HepG2 (cell line): ENCODE measurements at places on chromosomes 11 and 22. TPM values are rescaled to one million over a fixed set of nuclear protein-coding genes. Genes with fewer than 3 reads are reported as not detected.

Gene RAG2
- total RNA-seq = not detected in 2 replicates

Gene CBLIF
- total RNA-seq = not detected in 2 replicates

Gene KIRREL3
- not detected in 2 replicates for total RNA-seq

Gene PLAAT4
- 1.00 and 1.6 TPM in 2 replicates for total RNA-seq

Gene OR8K1
- total RNA-seq = not detected in 2 replicates

Gene RAB3IL1
- 1.2 and 1.3 TPM in 2 replicates for total RNA-seq

Gene KDM4E
- not detected in 2 replicates for total RNA-seq

Gene ACTN3
- total RNA-seq = 0.04 TPM in 1 of 2 replicates, not detected in the other

Gene KCNK7
- total RNA-seq = not detected in 2 replicates

Gene HPS4
- 29.7 and 34.0 TPM in 2 replicates for total RNA-seq

Gene IPO7
- 98.4 and 197 TPM in 2 replicates for total RNA-seq

Gene RPUSD4
- total RNA-seq = 45.0 and 45.6 TPM in 2 replicates

Gene LIF
- total RNA-seq = 1.5 and 3.6 TPM in 2 replicates

Gene ABTB2
- total RNA-seq = 5.1 TPM in 2 replicates

Gene CFAP300
- not detected in 2 replicates for total RNA-seq

Gene MAFF
- total RNA-seq = 3.1 and 5.4 TPM in 2 replicates

Gene OSM
- total RNA-seq = not detected in 2 replicates

DNA sequence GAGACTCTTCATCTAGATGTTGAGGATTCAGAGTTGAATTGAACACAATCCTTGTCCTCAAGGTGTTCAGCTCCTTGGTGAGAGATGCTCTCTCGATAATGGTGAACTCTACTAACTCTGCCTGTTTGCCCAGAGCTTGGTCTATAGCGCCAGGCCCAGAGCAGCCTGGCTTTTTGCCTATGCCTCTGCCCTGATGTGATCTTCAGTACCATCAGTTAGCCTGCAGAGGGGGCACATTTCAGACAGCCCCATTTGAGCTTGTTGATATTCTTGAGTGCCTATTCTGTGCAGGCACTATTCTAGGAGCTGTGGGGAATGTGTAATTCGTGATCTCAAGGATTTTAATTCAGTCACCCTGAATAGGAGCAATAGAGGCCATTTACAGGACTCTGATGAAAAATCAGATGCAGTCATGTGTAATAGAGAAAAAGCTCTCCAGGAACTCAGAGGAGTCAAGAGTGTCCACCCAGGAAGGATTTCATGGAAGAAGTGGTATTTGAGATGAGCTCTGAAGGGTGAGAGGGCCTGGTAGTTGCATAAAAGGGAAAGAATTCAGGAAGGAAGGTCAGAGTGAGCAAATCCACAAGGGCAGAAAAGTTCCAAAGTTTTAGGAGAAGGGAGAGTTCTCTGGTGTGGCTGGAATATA, 19.3 kb downstream of the GTPBP1 start:
- H3K4me1 ChIP-seq = peaks cover 22% of the 10 kb centered on the region
- peaks cover 37% of the 10 kb centered on the region for H3K36me3 ChIP-seq
- no peak overlapping the region for H3K4me3 ChIP-seq
- DNase-seq = peak; percentile 58
- H3K27ac ChIP-seq = no peak overlapping the region

- H3K27me3 ChIP-seq = no peaks in the 10 kb centered on the region
- peaks cover 10% of the 10 kb centered on the region; the same call in 1 of the 3 replicates for H3K36me3 ChIP-seq
- DNase-seq = no peak
- no peak overlapping the region for H3K27ac ChIP-seq
- H3K4me3 ChIP-seq = no peak overlapping the region
Measured at GRCh38 chr22:23227380-23227779, 47.1 kb downstream of the BCR start.

DNA sequence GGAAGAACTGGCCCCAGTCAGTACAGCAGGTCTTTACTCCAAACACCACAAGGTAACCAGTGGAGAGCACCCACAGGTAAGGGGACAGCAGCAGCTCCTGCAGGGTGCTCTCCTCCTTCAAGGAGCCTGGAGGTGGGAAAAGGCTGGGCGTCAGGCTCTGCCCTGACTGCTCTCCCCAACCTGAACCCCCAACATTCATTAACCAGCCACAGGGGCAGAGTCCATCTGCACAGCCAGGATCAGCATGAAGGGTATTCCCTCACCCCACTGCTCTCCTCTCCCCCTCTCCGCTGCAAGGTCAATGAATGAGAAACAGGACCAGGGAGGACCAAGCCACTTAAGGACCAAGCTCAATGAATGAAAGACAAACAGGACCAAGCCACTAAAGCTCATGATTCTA, 3.7 kb downstream of the SLC37A4 start:
- peaks cover 4% of the 10 kb centered on the region; the same call in 2 of the 3 replicates for H3K36me3 ChIP-seq
- DNase-seq = peak; percentile 59
- no peaks in the 10 kb centered on the region; the same call in 2 of the 3 replicates for H3K27me3 ChIP-seq
- H3K4me3 ChIP-seq = peak overlapping the region; percentile 31
- H3K27ac ChIP-seq = peak overlapping the region; percentile 77

DNA sequence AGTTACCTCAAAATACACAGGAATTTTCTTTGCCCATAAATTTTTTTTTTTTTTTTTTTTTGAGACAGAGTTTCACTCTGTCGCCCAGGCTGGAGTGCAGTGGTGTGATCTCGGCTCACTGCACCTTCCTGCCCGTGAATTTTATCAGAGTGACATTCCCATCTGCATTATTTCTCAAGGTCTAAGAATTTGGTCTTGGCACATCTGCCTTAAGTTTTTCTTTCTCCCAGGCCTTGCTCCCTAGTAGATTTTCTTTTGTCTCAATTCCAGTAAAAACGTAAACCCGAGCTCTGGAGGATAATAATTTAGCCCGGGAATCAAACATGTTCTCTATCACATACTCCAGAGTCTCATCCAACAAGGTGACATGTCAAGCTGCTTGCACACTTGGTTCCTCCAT, 12.4 kb downstream of the TRIM6 start:
- DNase-seq = no peak
- no peaks in the 10 kb centered on the region for H3K36me3 ChIP-seq
- no peaks in the 10 kb centered on the region for H3K4me1 ChIP-seq
- no peak overlapping the region for H3K4me3 ChIP-seq
- peaks cover 3% of the 10 kb centered on the region; the same call in 1 of the 3 replicates for H3K27me3 ChIP-seq

DNA sequence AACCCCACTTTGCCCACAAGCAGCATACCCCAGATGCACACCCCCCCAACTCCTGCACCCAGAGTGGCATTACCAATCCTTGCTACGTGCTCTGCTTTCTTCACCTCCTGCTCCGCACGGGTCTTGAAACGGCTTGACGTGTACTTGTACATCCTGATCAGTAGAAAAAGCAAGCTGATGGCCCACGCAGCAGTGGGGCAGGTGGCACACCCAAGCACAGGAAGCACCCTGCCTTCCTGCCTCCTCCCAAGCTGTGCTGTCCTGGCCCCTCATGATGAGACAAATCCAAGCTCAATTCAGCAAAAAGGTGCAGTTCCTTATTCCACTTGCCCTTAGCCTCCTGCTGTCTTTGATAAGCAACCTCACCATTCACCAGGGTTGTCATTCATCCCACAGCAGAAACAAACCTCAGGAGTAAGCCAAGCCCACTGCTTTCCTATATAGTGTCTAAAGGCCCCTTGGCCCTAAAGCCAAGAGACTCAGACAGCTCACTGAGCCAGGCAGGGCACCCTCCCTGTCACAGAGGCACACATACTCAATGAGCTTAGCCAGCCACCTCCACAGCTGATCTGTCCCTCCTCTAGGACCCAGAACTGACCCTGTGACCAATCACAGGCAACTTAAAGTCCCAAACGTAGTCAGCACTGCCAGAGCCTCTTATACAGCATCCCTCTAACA, 27.8 kb downstream of the MORC2 start:
- H3K36me3 ChIP-seq = peaks cover 94% of the 10 kb centered on the region
- no peaks in the 10 kb centered on the region for H3K4me1 ChIP-seq
- no peak overlapping the region for H3K27ac ChIP-seq

- no peak overlapping the region for H3K27ac ChIP-seq
- no peak for DNase-seq
- H3K36me3 ChIP-seq = no peaks in the 10 kb centered on the region
- H3K4me3 ChIP-seq = no peak overlapping the region
- no peaks in the 10 kb centered on the region for H3K4me1 ChIP-seq
Measured at GRCh38 chr11:69308936-69309615, 15.1 kb downstream of the MYEOV start.

DNA sequence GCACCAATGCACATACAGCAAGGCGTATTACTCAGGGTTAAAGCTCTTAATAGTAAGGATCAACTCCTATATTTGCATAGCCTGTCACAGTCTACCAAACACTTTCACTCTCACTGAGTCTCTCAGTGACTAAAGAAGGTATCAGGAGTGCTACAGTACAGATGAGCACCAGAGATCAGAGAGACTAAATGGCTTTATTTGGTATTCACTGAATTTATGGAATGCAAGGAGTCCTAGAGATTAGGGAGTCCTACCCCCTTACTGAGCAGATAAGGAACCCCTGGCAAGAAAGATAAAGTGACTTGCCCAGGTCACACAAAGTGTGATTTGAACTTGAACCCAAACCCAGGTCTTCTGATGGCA, 396.4 kb upstream of the CCDC90B start:
- no peaks in the 10 kb centered on the region for H3K27me3 ChIP-seq
- no peaks in the 10 kb centered on the region for H3K4me1 ChIP-seq
- no peaks in the 10 kb centered on the region for H3K36me3 ChIP-seq
- no peak overlapping the region for H3K27ac ChIP-seq

- DNase-seq = no peak
- H3K36me3 ChIP-seq = peaks cover 19% of the 10 kb centered on the region
- H3K4me1 ChIP-seq = no peaks in the 10 kb centered on the region
Measured at GRCh38 chr22:24107661-24108060, 73.6 kb upstream of the SUSD2 start.

- H3K27ac ChIP-seq = no peak overlapping the region
- H3K36me3 ChIP-seq = no peaks in the 10 kb centered on the region
- no peaks in the 10 kb centered on the region for H3K27me3 ChIP-seq
- H3K4me3 ChIP-seq = no peak overlapping the region
- no peak for DNase-seq
Measured at GRCh38 chr11:104588446-104588845, 309.8 kb downstream of the CASP12 start.

DNA sequence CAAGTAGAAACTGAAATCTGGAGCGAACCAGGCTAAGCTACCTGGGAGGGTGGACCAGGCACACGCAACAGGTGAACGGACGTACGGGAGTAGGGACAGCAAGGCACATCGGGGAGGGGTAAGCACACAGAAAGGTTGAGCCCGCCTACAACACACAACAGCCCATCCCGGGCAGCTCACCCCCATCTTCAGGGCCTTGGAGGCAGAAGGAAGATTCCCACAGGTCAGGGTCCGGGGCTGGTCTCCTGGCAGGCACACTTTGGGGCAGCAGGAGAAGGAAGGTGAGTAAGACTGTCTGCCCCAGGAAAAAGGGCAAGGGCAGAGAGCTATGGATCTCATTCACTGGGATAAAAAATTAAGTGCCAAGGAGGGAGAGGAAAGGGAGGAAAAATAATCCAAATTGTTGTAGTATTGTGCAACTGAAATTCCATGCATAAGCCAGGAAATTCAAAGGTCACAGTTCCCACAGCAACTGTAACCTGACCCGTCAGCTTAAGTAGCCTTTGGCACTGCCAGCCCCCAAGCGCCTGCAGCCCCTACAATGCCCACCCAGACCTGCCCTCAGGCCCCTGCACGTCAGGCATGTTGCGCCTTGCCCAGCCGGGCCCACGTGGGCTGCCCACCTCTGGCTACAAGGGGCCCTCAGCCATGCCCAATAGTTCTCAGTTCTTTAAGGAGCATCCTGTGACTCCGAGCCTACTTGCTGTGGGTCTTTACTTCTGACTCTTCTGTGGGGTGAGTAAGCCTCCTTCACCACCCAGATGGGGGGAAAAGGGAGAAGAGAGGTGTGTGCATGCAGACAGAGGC, 51.8 kb downstream of the MICAL3 start:
- no peaks in the 10 kb centered on the region for H3K36me3 ChIP-seq
- H3K27ac ChIP-seq = peak overlapping the region; percentile 80
- H3K4me3 ChIP-seq = peak overlapping the region; percentile 52
- peak; percentile 84 for DNase-seq
- peaks cover 61% of the 10 kb centered on the region for H3K4me1 ChIP-seq

- H3K36me3 ChIP-seq = peaks cover 21% of the 10 kb centered on the region
- no peak overlapping the region for H3K4me3 ChIP-seq
- DNase-seq = no peak
- no peak overlapping the region for H3K27ac ChIP-seq
Measured at GRCh38 chr11:46397526-46397925, 6.0 kb upstream of the CHRM4 start.

- H3K36me3 ChIP-seq = no peaks in the 10 kb centered on the region
- H3K4me1 ChIP-seq = peaks cover 73% of the 10 kb centered on the region
- H3K27me3 ChIP-seq = no peaks in the 10 kb centered on the region
- H3K4me3 ChIP-seq = peak overlapping the region; percentile 29
Measured at GRCh38 chr11:73176145-73176873, 34.2 kb upstream of the FCHSD2 start.

DNA sequence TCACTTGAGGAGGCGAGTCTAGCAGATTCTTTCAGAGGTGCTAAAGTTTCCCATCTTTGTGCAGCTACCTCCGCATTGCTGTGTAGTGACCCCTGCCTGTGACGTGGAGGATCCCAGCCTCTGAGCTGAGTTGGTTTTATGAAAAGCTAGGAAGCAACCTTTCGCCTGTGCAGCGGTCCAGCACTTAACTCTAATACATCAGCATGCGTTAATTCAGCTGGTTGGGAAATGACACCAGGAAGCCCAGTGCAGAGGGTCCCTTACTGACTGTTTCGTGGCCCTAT, 8.9 kb upstream of the SAMM50 start:
- DNase-seq = no peak
- no peaks in the 10 kb centered on the region for H3K4me1 ChIP-seq
- H3K36me3 ChIP-seq = peaks cover 8% of the 10 kb centered on the region; the same call in 1 of the 2 replicates
- H3K27ac ChIP-seq = no peak overlapping the region
- H3K27me3 ChIP-seq = no peaks in the 10 kb centered on the region

- no peak overlapping the region for H3K27ac ChIP-seq
- H3K4me3 ChIP-seq = no peak overlapping the region
- no peaks in the 10 kb centered on the region for H3K27me3 ChIP-seq
- no peaks in the 10 kb centered on the region for H3K4me1 ChIP-seq
- no peak for DNase-seq
Measured at GRCh38 chr11:98944461-98944860, 76.3 kb upstream of the CNTN5 start.

DNA sequence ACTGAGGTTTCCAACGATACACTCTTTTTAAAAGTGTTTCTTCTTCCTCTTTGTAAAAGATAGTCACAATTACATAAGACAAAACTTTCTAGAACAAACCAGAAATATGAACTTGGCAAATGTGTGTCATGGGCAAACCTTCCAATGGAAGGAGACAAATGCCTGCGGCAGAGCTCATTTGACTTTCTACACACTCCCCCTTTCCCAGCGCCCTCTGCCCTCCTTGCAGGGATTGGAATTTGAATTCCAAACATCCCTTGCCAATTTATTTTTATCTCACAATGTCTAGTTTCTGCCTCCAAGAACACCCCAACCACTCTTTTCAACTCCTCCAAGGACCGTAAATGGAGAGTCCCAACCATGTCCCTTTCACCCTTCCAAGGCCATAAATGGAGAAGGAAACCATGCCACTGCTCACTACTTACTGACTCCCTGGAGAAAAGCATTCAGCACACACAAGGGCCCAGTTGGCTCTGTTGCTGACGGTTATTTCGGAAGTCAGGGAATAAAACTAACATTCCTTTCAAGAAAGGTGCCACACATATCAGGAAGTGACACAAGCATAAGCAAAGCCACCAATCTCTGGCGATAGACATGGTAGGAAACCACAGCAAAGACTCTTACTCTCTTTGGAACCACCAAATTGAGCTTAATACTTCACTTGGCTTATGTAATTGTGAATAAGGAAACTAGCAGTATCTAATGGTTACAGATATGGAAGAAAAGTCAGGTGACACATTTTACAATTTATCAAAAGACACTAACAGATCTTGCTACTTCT, 15.0 kb upstream of the ESAM start:
- no peaks in the 10 kb centered on the region for H3K36me3 ChIP-seq
- H3K27ac ChIP-seq = no peak overlapping the region
- H3K4me3 ChIP-seq = no peak overlapping the region
